ENCODE measurements at places on chromosomes 3 and 15. TPM values are rescaled to one million over a fixed set of nuclear protein-coding genes. Genes with fewer than 3 reads are reported as not detected.

The FGF12 gene
- not detected for total RNA-seq

The NCEH1 gene
- 6.8 TPM for total RNA-seq

The AGTR1 gene
- total RNA-seq = not detected

The LTF gene
- not detected for total RNA-seq

The RETNLB gene
- not detected for total RNA-seq

The MYO1E gene
- total RNA-seq = 12.9 TPM

The PPP2R3A gene
- 0.07 TPM for total RNA-seq

The IL17RC gene
- 0.52 TPM for total RNA-seq

The SEMA3G gene
- total RNA-seq = not detected

The CNTN3 gene
- total RNA-seq = not detected

The ZPLD1 gene
- total RNA-seq = not detected

The SPSB4 gene
- total RNA-seq = not detected

The ITIH1 gene
- not detected for total RNA-seq

The PIGB gene
- total RNA-seq = 22.2 TPM

The CPNE9 gene
- not detected for total RNA-seq

The RPL32 gene
- total RNA-seq = 2,760 TPM

Data from activated CD4-positive, alpha-beta T cell treated with anti-CD3 and anti-CD28 coated beads, Interleukin-2, amount 10 ng/mL, durations not matched to agents 7 days and 5 days (primary cell).